ENCODE measurements at places on chromosomes 11 and 22.

DNA sequence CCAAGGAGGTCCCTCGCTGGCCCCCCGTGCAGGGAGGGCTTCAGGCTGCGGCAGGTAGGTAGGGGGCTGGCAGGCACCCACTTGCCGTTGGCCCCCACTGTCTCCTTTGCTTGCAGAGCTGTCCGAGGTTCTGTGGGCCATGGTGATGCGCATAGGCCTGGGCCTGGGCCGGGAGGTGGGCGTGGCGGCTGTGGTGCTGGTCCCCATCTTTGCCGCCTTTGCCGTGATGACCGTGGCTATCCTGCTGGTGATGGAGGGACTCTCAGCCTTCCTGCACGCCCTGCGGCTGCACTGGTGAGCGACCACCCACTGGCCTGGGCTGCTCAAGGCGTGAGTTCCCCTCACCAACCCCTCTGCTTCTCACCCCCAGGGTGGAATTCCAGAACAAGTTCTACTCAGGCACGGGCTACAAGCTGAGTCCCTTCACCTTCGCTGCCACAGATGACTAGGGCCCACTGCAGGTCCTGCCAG lies 11.6 kb downstream of the TCIRG1 start:
- DNase-seq, result no peak

GRCh38 chr11:118939404-118939915 lies 13.7 kb upstream of the BCL9L start:
- no peak for DNase-seq

DNA sequence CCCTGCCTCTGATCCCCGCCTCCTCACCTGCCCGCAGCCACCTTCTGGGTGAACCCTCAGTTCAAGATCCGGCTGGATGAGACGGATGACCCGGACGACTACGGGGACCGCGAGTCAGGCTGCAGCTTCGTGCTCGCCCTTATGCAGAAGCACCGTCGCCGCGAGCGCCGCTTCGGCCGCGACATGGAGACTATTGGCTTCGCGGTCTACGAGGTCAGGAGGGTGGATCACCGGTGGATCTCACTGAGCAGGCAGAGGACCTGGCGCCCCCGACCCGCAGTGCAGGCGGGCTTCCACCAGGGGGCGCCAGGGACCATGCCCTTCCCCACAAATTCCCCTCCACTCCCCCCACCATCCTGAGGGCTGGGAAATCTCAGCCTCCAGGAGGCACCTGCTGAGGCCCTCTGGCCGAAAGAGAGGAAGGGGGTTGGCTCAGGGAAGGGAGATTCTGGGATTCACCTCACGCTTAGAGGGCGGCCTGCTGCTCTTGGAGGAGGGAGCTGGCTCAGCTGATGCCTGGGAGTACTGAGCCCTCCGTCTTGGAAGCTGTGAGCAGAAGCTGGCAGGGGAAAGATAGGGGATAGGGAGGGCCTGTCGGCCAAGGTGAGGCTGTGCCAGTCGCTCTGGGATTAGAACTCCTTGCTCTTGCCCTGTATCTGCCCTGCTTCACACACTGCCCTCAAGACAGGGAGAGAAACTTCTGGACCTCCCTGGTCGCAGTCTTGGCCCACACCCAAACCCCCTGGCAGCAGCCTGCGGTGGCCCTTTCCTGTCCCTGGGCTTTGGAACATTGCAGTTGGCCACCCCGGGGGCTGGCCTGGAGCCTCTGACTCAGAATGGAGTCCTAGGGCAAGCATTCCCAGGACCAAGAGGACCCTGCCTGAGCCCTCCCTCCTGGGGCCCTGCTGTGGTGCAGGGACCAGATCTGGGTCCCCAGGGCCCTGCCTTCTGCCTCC lies 23.2 kb downstream of the CAPN1 start:
- DNase-seq, result no peak

DNA sequence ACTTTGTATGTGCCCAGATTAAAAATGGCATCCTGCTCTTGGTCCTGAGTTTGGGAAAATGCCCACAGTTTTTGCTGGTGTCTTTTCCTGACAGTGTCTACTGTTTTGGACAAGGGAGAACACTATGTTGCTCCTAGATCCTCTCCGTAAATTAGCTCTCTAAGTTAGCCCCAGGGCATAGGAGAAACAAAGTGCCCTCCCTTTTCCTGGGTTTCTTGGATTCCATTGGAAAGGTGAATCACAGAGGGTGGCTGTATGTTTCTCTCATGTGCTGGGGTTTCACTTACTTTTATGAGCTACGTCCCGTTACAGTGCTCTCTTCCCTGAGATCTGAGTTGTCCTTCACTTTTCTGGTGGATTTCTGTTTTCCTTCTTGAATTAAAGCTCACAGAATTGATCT lies 782.8 kb downstream of the CNTN5 start:
- no peak for DNase-seq

DNA sequence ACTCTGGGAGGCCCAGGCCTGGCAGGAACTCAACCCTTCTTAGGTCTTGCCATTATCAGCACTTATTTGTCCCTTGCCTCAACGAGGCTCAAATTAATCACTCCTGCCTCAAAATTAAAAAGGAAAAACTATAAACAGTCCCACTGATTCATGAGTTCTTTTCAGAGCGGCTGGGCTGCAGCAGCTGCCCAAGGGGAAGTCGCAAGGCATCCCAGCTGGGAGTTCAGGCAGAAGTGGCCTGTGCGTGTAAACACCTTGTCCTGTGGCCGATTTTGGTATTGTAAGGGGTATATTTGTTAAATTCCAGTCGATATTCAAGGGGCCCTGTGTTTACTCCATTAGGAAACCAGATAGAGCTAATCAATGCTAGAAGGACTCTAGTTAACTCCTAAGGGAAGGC lies 213.9 kb upstream of the CADM1 start:
- no peak for DNase-seq

DNA sequence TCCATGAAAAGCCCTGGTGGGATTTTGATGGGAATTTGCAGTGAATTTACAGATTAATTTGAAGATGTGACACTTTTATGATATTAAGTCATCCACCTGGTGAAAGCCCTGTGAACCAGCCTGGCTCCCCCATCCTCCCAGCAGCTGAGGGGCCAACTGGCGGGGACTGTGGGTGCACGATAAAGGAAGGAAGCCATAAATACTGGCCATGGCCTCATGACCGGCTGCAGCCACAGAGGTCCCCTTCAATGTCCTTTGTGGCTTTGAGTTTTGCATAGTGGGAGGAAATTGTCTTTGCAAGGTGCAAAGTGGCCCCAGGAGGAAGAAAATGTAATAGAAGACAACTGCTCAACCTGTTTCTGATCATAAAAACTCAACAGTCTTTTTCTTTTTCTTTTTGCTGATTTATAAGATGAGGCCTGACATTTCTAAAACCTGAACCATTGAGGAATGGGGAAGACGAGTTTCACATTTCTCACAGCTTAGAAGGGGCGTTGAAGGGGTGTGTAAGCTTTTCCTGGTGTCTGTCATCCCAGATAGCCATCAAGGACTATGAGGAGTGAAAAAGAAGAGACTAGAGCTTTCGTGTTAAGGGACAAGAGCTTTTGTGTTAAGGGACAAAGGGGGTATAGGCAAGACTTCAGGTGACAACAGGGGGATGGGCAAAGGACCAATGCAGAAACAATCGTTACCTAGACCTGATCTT lies 6.3 kb upstream of the NDUFV1 start:
- no peak for DNase-seq

DNA sequence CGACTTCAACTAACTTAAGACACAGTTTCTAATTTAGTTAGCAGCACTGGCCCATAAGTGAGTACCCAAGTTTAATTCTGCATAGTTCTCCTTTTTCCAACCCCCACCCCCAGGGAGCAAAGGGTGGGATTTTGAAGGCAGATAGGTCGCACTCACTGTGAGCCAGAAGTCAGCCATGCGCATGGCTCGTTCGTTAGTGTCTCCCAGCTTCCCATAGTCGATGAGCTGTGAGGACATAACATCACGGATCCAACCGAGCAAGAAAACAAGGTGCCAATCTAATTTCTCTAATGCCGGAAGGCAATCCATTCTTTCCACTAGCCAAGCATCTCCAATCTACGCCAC lies 577 bp downstream of the MRPL17 start:
- DNase-seq, result no peak

DNA sequence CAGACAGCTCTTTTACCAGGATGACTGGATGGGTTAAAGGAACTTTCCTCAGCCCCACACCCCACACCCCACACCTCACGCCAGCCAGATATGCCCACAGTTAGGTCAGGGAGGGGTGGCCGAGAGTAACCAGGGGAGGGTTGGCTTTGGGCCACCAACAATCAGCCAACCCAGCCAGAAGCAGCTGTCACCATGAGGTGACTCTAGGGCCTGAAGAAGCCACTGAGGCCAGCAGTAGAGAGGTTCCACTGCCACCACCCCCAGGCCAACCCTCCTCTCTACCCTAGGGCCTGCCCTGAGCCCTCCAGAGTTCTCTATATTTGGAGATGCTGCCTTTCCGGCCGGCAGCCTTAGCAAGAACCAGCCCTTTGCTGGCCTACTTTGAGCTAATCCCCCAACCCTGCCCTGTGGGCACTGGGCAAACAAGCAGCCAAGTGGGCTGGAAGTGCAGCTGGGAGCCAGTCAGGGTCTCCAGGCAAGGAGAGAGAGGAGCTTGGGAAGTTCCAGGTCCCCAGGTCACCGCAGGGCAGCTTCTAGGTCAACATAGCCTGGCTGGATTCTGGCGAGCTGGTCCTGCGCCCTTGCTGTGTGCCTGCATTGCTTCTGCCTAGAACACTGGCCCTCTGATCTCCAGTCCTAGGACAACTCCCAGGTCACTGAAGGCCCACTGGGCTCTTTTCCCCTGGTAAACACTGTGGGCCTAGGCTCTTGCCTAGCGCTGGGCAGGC lies 12.0 kb upstream of the SYT8 start:
- no peak for DNase-seq

DNA sequence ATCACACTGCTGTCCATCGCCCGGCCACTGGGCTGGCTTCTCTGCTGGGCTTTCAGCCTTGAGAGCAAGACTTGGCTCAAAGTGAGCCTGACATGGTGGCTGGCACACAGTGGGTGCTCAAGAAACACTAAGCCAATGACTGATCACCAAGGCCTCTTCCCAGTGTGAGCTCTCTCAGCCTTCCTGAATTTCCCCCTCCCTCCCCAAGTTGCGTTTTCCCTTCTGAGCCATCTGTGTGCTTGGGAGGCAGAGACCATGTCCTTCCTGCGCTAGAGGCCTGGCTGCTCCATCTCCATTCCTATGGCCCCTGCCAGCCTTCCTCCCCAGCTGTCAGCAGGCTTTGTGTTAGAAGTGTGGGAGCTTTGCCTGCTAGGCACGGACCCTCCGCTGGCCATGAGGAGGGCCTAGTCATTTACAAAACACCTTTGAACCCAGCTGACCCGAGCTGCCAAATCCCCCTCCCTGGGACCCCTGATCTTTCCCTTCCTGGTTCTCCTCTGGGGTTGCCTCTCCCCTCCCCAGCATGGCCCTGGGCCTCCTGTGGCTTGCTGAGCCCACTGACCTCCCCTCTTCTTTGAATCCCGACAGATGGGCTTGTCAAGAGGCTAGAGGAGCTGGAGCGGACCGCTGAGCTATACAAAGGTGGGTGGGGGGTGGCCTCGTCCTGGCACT lies 13.2 kb downstream of the PICK1 start:
- DNase-seq, result no peak

GRCh38 chr22:41226723-41227655 lies 13.7 kb downstream of the CHADL start:
- DNase-seq, result no peak

- no peak for DNase-seq
Measured at GRCh38 chr11:445765-446588, 4.1 kb upstream of the PTDSS2 start.

DNA sequence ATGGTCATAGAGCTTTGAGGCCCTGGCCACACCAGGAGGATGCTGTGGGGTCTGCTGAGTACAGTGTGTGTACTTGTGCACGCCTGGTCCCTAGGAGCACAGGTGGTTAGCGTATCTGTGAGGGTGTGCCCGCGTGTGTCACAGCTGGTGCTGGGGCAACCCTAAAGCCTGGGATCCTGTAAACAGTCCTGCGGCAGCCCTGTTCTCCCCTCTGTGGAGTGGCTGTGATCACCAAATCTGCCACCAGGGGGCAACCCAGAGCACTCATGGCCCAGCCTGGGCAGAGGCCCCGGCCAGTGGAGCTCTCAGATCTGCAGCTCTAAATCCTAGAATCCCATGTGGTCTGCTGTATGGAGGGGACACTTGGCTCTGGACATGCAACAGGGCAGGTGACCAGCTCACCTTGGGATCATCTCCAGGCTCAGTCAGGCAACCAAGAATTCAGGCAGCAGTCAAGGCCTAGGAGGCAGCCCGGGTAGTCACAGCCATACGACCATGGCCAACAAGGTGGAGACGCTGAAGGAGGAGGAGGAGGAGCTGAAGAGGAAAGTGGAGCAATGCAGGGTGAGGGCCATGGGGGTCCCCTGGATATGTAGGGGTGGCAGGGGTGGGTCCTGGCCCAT lies 3.9 kb downstream of the SH3BP1 start:
- DNase-seq, result no peak

- DNase-seq, result no peak
Measured at GRCh38 chr11:36751335-36751781, 153.3 kb upstream of the RAG2 start.

DNA sequence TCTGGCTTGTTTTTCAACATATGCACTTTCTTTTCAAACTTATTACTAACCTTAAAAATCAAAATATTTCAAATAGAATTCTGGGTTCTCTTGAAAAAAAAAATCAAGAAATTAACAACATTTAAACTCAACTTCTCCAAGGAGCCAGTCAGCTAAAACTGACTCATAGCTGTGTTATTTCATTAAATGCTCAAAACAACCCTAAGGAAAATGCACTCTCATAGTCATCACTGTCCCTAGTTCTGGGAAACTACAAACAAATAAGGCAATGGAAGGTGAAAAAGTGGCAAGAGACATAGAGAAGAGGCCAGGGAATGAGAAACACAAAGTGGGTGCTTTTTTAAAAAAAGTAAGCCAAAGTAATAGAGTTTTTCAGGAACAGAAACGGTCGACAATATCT lies 4.1 kb upstream of the ARHGAP20 start:
- DNase-seq, result no peak

DNA sequence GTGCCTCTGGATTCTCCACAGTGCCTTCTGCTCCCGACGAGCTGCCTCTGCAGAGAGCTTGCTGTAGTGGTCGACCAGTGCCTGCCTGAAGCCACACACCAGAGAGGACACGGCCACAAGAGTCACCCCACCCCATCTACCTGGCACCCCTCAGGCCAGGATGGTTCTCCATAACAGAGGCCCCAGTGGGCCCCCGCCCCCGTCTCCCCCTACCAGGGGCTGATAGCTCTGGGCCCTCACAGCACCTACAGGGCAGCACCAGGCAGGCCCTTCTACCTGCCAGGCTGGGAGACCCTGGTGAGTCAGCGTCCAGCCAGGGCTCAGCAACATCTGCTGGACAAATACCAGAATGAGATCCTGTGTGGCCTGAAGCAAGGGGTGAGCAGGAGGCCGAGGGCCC lies 21.7 kb downstream of the SELENOO start:
- DNase-seq, result no peak

- DNase-seq, result no peak
Measured at GRCh38 chr22:17981497-17981896, 42.9 kb downstream of the MICAL3 start.

DNA sequence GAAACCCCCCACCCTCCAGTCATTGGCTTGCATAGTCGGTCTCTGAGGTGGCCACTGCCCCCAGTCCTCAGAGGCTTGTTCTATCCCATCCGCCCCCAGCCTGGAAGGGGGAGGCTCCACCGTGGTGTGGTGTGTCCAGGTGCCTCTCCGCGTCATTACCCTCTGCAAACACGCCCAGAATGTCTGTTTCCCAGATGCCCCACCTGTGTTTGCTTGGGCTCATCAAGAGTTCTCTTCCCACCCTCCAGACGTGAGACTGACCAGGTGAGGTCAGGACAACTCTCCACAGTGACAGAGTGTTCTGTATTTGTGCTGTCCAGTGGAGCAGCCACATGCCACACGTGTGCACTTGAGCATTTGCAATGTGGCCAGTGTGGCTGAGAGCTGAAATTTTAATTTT lies 24.9 kb downstream of the LRRC10B start:
- no peak for DNase-seq

GRCh38 chr11:78244080-78244479 lies 55.4 kb downstream of the USP35 start:
- no peak for DNase-seq

All from GM12864 (cell line).